Activated T-cell treated with anti-CD3 and anti-CD28 coated beads, Interleukin-2, amount 50 U/mL, for 72 hours (primary cell): ENCODE measurements at places on chromosomes 2 and 18. TPM values are rescaled to one million over a fixed set of nuclear protein-coding genes. Genes with fewer than 3 reads are reported as not detected.
A peak's percentile ranks its signal among the peaks of the same experiment; 100 is the strongest.

DNA sequence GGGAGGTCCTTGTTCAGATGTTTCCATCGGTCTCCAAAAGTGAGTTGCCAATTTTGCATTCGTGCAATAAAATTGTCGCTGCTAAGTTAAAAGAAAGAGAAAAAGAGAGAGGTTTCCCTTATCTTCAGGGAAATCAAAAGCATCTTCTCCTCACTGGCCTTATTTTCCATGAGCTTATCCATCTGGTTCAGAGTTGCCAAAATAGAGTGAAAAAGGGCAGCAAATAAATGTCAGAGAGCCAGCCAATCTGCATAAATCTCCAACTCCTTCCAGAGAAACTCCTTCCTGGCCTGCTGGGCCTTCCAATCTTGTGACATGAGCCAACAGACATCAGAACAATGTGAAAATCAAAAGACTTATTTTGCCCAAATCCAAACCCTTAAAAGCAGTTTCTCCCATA is 28.4 kb downstream of the PAX3 start:
- H3K27me3 ChIP-seq: no peaks in the 10 kb centered on the region
- no peaks in the 10 kb centered on the region for H3K4me1 ChIP-seq
- DNase-seq: no peak
- no peak overlapping the region for H3K27ac ChIP-seq

- no peak overlapping the region for H3K27ac ChIP-seq
- peaks cover 7% of the 10 kb centered on the region for H3K27me3 ChIP-seq
- DNase-seq: no peak
Observed at GRCh38 chr2:21004181-21004572, 39.7 kb downstream of the APOB start.

- DNase-seq: no peak
- no peak overlapping the region for H3K4me3 ChIP-seq
- no peaks in the 10 kb centered on the region for H3K27me3 ChIP-seq
Observed at GRCh38 chr2:150041722-150042425, 445.6 kb downstream of the RND3 start.

DNA sequence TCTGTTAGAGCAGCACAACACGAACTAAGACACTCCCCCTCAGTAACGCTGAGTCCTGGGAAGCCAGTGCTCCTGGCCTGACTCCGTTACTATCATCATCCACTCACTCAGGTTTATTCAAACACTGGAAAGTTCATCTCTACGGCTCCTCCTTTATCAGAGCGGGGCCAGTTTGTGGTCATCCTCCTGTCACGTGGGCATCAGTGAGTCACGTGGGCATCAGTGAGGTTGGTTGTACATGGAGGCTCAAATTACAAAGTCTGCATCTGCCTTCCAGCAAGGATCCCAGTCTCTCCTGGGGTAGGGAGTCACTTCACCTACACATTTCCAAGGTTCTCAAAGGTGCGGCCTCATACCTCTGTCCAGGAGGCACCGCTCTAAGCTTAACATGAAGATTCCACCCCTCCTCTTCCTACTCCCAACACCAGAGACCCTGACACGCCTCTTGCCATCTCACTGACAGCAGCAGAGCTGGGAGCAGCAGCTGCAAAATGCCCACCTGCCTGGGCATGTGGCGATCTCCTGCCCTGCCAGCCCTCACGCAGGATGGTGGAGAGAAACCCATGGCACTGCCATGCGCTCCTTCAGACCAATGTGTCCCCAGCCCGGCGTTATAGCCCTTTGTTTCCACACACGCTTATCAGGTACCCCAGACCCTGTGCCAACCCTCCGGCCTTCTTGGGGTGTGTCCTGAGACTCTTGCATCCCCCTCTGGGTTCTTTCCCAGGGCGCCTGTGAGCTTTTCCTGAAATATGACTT is 99.2 kb upstream of the PTPRM start:
- no peak overlapping the region for H3K27ac ChIP-seq
- no peaks in the 10 kb centered on the region for H3K36me3 ChIP-seq
- no peak overlapping the region for H3K4me3 ChIP-seq
- DNase-seq: no peak

GRCh38 chr2:118097657-118098056 is 9.4 kb downstream of the INSIG2 start:
- no peak overlapping the region for H3K27ac ChIP-seq
- no peaks in the 10 kb centered on the region for H3K27me3 ChIP-seq
- H3K4me1 ChIP-seq: peaks cover 40% of the 10 kb centered on the region
- DNase-seq: no peak
- H3K4me3 ChIP-seq: no peak overlapping the region

DNA sequence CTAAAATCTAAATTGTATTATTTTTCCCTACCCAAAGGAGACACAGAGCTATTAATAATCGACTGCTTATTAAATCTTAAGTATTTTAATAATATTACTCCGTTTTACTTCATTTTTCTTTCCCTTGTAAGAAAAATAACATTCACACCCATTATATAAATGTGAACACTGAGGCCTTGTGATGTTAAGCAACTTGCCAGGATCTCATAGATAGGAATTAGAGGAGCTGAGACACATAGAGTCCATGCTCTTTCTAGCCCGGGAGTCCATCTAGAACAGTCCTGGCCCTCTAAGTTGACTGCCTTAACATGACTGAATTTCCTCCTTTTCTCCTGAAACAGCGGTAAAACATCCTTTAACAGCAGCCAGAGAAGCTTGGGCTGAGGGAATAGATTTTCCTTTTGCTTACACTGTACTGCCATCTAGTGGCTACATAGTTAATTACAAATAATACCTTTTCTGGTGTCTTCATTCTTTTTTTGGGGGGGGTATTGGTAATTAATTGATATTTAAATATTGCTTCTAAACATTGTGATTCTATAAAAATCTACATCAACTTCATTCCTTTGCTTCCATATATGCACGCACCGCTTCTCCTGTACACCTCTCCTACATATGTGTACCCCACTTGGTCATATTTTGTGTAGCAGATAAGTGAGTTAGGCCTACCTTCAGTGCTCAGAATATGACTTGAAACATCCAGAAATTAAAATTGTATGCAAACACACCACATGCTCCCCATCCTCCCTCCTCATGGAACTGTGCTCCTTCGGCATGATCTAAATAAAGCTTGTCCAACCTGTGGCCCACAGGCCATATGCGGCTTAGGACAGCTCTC is 125.8 kb upstream of the HNMT start:
- peak; percentile 3 for DNase-seq
- no peaks in the 10 kb centered on the region for H3K36me3 ChIP-seq
- no peak overlapping the region for H3K27ac ChIP-seq

DNA sequence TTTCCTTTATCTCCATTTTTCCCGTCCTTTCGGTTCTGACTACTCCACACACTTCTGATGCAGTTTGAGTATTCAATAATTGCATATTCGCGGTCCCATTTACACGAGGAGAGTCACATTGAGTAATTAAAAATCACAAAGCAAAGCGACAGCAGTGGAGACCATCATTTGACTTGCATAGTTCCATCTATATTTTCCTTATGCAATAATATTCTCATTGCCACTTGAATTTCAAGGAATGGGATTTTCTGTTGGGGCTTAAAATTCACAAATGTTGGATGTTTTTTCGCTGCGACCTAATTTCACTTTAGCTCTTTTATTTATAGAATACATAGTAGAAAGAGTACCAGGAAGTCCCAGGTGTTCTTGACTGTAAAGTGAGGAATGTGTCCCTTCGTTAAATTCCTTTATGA is 186.8 kb downstream of the ZEB2 start:
- H3K27ac ChIP-seq: peak overlapping the region; percentile 92
- DNase-seq: no peak
- peak overlapping the region; percentile 93 for H3K4me3 ChIP-seq
- peaks cover 46% of the 10 kb centered on the region for H3K4me1 ChIP-seq

GRCh38 chr2:194706179-194706578 is 950.8 kb upstream of the SLC39A10 start:
- DNase-seq: no peak
- no peaks in the 10 kb centered on the region for H3K4me1 ChIP-seq
- no peak overlapping the region for H3K27ac ChIP-seq
- no peaks in the 10 kb centered on the region for H3K36me3 ChIP-seq
- H3K27me3 ChIP-seq: no peaks in the 10 kb centered on the region

- H3K4me3 ChIP-seq: no peak overlapping the region
- peaks cover 5% of the 10 kb centered on the region for H3K36me3 ChIP-seq
- H3K27ac ChIP-seq: no peak overlapping the region
- peaks cover 79% of the 10 kb centered on the region for H3K4me1 ChIP-seq
Observed at GRCh38 chr2:207133820-207134519, 31.8 kb downstream of the KLF7 start.

- H3K4me3 ChIP-seq: no peak overlapping the region
- peaks cover 12% of the 10 kb centered on the region for H3K27me3 ChIP-seq
- no peak overlapping the region for H3K27ac ChIP-seq
- no peaks in the 10 kb centered on the region for H3K36me3 ChIP-seq
Observed at GRCh38 chr2:138760676-138761075, 19.5 kb downstream of the NXPH2 start.

DNA sequence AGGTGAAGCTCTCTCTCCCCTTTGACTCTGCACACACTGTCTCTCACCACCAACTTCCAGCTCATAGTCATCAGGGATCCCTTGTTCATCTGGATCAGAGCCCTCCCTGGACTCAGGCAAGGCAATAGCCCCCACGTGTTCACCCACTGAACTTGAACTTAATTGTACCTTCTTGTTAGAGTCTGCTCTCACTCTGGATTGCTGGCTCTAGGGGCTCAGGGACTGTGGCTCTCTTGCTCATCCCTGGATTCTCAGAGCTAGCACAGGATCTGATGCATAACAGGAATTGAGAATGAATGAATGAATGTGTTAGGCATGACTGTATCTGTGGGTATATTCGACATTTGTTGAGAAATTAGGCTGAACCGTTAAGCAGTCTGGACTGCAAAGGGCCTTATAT is 16.7 kb upstream of the ASAP2 start:
- H3K4me1 ChIP-seq: no peaks in the 10 kb centered on the region
- peaks cover 7% of the 10 kb centered on the region for H3K27me3 ChIP-seq
- H3K4me3 ChIP-seq: no peak overlapping the region
- no peak for DNase-seq

DNA sequence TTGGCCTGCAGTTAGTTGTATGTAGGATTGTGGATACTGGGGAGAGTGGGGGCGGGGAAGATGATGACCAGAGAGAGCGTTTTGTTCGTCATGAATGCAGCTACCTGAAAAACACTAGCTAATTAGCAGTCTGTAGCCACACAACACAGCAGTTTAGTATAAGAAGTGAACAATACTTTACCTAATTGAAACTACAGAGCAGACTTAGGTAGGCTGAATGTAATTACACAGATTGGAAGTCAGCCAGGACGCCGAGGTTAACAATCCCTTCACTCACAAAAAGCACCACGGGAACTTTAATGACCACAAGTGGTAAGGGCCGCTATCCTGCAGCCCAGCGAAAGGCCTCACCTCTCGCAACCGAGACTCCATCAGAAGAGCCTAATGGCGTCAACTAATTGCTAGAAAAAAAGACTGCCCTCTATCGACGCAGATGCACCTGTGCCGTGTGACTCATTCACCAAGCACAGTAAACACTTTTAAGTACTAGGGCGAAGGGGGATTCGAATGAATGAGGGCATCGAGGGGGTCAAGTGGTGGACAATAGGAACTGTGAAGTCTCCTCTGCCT is 591.0 kb downstream of the ARHGAP15 start:
- H3K27ac ChIP-seq: no peak overlapping the region
- no peak for DNase-seq
- peaks cover 11% of the 10 kb centered on the region for H3K36me3 ChIP-seq
- no peak overlapping the region for H3K4me3 ChIP-seq

- no peaks in the 10 kb centered on the region for H3K27me3 ChIP-seq
- H3K36me3 ChIP-seq: peaks cover 3% of the 10 kb centered on the region
- DNase-seq: no peak
Observed at GRCh38 chr2:216104691-216105090, 4.5 kb upstream of the XRCC5 start.

- H3K27me3 ChIP-seq: peaks cover 18% of the 10 kb centered on the region
- no peak overlapping the region for H3K4me3 ChIP-seq
- no peak overlapping the region for H3K27ac ChIP-seq
- DNase-seq: no peak
- H3K36me3 ChIP-seq: no peaks in the 10 kb centered on the region
- peaks cover 21% of the 10 kb centered on the region for H3K4me1 ChIP-seq
Observed at GRCh38 chr18:11861583-11862288, 10.5 kb downstream of the CHMP1B start.

- no peak for DNase-seq
- H3K27ac ChIP-seq: no peak overlapping the region
- H3K4me1 ChIP-seq: peaks cover 8% of the 10 kb centered on the region
- no peak overlapping the region for H3K4me3 ChIP-seq
- no peaks in the 10 kb centered on the region for H3K27me3 ChIP-seq
Observed at GRCh38 chr2:48268671-48269070, 261.3 kb upstream of the STON1 start.

DNA sequence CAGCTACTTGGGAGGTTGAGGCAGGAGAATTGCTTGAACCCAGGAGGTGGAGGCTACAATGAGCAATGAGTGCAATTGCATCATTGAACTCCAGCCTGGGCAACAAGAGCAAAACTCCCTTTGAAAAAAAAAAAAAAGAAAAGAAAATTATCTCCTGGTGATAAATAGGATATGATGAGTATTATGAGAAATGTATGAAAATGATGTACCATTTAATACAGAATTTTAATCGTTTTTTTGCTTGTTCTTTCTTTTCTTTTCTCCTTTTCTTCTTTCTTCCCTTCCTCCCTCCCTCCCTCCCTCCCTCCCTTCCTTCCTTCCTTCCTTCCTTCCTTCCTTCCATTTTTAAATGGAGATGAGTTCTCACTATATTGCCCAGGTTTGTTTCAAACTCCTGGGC is 40.4 kb downstream of the TTC27 start:
- no peaks in the 10 kb centered on the region for H3K4me1 ChIP-seq
- no peaks in the 10 kb centered on the region for H3K27me3 ChIP-seq
- DNase-seq: no peak
- no peak overlapping the region for H3K27ac ChIP-seq
- H3K4me3 ChIP-seq: no peak overlapping the region
- peaks cover 4% of the 10 kb centered on the region for H3K36me3 ChIP-seq

DNA sequence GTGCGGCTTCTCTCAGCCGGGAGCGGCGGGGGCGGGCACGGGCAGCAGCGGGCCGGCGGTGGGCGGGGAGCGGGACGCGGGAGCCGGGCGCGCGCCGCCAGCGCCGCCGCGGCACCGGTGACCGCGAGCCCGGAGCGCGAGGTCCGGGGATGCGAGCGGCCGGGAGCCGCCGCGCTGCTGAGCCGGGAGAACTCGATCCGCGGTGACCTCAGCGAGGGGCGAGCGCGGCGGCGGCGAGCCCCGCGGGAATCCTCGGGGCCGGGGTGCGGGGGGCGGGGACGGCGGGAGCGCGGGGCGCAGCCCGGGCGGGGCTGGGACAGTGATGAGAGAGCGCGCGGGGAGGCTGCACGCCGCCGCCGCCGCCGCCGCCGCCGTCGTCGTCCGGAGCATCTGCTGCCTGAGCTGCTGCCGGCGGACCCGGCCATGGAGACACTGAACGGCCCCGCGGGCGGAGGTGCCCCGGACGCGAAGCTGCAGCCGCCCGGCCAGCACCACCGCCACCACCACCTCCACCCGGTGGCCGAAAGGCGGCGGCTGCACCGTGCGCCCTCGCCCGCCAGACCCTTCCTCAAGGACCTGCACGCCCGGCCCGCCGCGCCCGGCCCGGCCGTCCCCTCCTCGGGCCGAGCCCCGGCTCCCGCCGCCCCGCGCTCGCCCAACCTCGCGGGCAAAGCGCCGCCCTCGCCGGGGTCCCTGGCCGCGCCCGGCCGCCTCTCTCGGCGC is at the start of gene MTCL1:
TSS of gene MTCL1 (plus strand) at position 319 of the 723 bp plus-strand sequence. CDS start at position 424, 105 bp downstream.
- peaks cover 4% of the 10 kb centered on the region for H3K36me3 ChIP-seq
- peak within 1 kb of the TSS; percentile 96 for H3K4me3 ChIP-seq
- peak; percentile 48 for DNase-seq

The ERLEC1 gene
- 24.4 TPM for total RNA-seq

The CNNM4 gene
- total RNA-seq: 9.1 TPM

The VIT gene
- total RNA-seq: not detected

The AKAIN1 gene
- not detected for total RNA-seq

The TGFBRAP1 gene
- total RNA-seq: 13.8 TPM

The KYNU gene
- 0.14 TPM for total RNA-seq
